ENCODE measurements at places on chromosomes 1 and 21.

DNA sequence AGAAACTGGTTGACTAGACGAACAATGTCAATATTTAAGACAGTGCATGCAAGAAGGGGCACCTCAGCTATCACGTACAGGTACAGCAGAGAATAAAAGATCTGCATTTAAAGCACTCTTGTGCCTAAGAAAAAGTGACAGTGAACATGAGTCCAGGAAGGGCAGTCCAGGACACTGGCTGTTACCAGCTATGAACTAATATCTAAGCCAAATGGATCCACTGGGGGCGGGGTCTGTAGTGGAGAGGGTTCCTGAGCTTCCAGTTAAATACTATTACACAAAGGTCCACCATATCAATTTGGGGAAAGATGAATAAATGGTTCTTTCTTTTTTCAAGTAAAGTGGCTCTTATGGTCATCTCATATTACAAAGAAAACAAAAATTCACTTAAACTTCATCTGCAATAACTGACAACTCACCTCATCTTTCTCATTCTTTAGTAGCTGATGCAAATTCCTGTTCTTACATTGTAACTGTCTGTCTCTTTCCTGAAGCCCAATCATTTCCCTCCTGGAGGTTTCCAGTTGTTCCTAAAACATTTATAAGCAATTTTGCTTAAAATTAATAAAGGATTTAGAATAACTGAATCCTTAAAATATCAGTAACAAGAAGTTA is 24.5 kb downstream of the SSX2IP start:
- no peak for DNase-seq

DNA sequence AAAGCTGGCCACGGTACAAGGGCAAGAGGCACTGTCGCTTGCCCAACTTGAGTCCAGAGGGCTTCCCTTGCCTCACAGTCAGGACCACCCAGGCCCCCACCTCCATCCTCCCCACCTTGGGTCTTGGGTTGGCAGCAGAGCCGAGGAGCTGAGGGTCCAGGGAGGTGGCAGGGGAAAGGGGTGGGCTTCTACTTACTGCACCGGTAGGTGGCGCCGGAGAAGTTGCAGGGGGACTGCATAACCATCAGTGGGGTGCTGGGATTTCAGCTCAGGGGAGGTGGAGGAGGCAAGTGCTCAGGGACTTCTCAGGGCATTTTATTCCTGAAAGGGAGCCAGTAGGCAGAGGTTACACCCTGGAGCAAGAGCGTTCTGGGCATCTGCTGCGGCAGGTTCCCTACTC is 44.0 kb downstream of the TRIM62 start:
- DNase-seq: peak; percentile 43

DNA sequence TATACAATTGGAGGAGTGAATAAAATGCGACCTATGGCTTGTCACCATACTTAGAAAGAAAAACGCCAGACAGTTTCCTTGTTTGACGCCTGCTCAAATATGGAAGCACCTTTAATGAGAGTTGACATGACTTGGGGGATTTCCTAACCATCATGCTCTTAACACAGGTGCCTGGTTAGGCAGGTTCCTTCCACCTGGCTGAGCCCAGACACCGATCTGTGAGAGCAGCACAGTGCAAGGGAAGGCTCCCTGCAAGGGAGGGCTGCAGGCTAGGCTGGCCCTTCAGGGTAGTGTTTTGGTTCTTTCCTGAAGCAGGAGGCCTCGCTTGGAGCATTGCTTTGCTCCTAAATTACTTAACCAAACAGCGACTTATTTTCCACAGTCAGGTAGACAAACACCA is 24.6 kb upstream of the KLHDC8A start:
- no peak for DNase-seq

- DNase-seq: peak; percentile 53
Observed at GRCh38 chr1:21292984-21293536, 2.8 kb upstream of the ECE1 start.

GRCh38 chr1:8941906-8942305 is 3.8 kb upstream of the CA6 start:
- DNase-seq: no peak

DNA sequence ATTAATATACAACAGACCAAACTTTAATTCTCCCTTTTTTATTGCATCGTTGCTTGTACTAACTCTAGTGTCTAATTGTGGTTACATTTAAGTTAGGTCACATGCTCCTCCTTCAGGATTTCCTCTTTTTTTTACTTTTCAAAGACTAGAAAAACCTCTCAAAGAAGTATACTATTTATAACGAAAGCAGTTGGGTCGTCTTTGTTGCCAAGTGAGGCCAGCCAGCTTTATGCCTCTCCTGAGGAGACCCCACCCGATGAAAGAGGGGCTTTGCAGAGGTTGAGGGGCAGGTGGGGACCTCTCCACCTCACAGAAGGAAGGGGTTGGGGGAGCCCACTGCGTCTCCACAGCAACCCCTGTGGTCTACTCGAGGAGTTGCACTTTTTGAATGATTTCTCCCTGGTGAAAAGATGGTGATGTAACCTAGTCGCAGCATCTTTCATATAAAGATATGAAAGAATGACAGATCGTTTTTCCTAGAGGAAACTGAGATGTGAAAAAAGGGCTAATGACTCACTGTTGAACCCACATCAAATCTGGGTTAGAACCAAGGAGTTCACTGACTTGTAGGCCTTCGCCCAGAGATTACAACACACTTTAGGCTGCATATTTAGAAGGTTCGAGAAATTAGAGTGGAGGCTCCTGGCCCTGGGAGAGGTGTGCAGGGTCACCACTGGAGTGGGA is 6.4 kb downstream of the TGFB2 start:
- DNase-seq: peak; percentile 18

DNA sequence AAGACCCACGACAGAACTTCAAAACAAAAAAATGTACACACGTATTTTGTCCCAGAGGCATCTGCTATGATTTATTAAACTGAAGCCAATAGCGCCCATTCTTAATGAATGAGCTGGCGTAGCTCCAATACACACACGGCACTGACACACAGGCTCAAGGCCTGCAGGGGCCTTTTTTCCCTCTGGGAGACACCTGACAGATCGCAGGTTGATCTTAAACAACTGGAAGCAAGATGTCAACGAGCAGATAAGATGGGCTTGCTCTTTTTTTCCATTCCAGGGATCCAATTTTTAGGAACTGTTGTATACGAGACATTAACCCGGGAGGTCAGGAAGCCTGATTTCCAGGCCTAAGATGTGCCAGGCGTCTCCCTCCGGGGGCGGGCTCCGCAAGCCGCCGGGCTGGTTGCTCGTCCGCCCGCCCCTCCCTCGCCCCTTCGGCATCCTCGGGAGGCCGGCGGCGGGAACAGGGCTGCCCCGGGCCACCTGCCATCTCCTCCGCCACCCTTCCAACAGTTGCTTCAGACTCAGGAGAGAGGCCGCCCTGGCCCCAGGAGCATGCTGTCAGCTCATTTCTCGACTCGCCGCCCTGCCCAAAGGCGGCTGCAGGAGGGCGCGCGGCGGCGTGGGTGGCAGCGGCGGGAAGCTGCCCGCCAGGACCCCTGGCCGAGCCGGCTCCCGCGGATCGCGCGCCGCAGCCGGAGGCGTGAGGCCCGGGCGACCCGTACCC is 735 bp downstream of the TTC13 start:
- DNase-seq: peak; percentile 38

GRCh38 chr1:113488576-113489177 is 98.4 kb downstream of the MAGI3 start:
- no peak for DNase-seq

DNA sequence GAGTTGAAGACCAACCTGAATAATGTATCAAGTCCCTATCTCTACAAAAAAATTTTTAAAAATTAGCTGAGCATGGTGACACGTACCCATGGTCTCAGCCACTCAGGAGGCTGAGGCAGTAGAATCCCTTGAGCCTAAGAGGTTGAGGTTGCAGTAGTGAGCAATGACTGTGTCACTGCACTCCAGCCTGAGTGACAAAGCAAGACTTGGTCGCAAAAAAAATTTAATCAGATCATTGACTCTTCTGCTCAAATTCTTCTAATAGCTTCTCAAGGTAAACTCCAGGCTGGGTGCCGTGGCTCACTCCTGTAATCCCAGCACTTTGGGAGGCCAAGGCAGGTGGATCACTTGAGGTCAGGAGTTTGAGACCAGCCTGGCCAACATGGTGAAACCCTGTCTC is 85.9 kb upstream of the PUM1 start:
- no peak for DNase-seq

DNA sequence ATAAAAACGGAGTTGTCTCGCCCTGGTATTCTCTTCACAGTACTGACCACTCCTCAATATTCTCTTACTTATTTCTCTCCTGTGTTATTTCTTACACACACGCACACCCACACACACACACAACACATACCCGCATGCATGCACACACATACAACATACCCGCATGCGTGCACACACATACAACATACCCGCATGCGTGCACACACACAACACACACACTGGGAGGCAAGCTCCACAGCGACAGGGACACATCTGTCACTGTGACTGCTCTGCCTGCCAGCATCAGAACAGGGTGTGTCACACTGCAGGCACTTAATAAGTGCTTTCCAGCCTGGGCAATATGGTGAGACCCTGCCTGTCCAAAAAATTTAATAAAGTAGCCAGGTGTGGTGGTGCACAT is 20.8 kb upstream of the DDOST start:
- no peak for DNase-seq

GRCh38 chr21:16811011-16811410 is 701.8 kb upstream of the CXADR start:
- no peak for DNase-seq

GRCh38 chr1:59214248-59215208 is 82.4 kb upstream of the FGGY start:
- DNase-seq: no peak

- no peak for DNase-seq
Observed at GRCh38 chr1:156470473-156470872, 30.1 kb downstream of the MEF2D start.

GRCh38 chr1:198499588-198499987 is 40.9 kb downstream of the ATP6V1G3 start:
- no peak for DNase-seq

DNA sequence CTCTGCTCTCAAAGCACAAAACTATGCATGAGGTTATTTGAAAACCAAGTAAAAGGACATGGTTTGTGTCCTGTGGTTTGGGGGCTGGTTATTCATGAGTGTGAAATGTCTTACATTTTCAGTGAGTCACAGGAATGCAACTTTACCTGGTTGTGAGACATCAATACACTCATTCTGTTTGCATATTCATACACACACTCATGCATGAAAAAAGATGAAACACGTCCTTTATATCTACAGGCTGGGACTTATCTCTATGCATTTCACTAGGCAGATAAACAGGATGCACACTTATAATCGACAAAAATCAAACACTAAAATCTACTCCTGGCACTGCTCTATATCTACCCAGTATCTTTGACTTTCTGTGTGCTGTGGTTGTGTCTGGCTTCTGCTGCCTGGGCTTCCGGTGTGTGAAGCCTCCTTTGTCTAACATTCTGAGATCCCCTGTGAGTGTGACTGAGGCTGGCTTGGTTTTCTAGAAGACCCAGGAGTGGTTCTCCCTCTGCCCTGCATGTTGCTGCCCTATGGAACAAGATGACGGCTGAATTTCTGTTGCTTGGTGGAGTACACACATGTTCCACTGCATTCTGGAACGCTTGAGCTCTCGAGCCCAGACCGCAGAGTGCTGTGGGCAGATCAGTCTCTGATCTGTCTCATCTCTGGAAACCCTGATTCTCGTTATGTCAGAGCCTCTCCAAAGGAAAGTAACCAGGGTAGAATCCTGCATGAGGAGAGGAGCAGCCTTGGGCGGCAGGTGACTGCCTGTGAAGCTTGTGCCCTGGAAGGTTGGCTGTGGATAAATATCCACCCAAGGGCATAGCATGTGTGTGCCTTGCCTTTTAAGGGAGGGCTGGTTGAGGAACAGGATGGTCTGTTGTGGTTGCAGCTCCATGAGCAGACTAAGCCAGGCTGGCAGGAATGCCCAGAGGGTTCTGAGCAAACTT is 19.7 kb upstream of the FASLG start:
- peak; percentile 70 for DNase-seq

- DNase-seq: no peak
Observed at GRCh38 chr1:221416723-221417122, 325.2 kb downstream of the DUSP10 start.

DNA sequence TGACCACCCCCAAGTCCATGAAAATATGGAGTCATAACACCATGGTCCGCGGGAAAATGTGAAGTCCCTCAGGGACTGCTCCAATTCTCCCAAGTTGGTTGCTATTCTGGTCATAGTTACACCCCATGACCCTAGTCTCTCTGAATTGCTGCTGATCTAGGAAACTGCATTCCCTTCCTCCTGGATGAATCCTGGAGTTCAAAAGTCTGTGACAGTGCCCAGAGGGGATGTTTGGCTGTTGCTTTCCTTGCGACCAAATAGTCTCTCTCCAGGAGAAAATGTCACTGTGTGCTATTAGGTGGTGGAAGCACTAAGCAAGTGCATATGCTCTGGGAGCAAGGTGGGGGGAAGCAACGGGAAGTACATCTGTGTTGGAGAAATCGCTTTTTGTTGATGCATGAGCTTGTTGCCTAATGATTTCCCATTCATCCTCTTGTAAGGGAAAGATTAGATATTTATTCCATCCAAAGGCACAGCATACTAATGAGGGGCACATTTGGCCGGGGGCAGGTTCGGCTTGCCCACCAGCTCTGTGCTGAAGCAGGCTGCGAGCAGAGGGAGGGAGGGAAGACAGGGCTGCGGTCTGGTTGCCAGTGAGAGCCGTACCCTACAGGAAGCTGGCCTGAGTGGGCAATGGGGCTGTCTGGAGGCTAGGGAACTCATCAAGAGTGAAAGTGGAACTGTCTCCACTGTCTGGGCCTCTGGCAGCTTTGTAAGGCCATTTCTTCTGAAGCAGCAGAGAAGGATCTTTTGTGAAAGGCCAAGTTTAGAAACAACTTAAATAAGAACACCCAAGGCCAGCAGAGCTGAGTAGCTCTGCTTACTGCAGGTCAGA is 27.2 kb downstream of the SYT6 start:
- DNase-seq: no peak

GRCh38 chr1:2428490-2428889 is 16.1 kb upstream of the PEX10 start:
- no peak for DNase-seq

- no peak for DNase-seq
Observed at GRCh38 chr1:241325456-241325855, 31.5 kb downstream of the RGS7 start.

DNA sequence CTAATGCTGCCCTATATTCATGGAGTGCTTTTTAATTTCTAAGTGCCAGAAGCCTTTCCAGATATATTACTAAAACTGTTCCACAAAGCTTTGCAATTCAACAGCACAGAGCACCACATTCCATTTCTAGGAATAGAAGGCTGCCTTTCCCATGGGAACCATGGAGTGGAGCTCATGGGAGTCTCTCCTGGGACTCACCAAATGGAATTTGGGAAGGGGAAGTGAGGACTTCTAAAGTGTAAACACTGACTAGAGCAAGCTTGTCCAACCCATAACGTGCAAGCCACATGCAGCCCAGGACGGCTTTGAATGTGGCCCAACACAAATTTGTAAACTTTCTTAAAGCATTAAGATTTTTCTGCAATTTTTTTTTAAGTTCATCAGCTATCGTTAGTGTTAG is 190.4 kb upstream of the TNR start:
- DNase-seq: no peak
